Colonic mucosa (tissue), 4 donors: ENCODE measurements at places on chromosomes 7 and 10. TPM values are rescaled to one million over a fixed set of nuclear protein-coding genes. Genes with fewer than 3 reads are reported as not detected.

DNA sequence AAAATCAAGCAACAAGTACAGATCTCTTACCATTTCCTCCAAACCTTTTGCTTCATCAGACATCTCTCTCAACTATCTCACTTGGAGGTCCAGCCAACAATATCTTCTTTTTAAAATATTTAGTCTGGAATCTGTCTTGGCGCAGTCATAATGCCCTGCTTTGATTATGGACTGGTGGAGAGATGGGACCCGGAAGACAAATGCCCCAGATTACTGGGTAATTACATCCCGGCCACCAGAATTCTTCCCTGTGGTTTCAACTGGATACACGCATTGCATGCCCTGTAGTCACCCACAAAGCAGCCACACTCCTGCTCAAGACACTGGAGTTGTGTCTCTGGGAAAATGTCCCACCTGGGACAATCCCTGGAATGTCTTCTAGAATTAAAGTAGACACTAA, 65.5 kb downstream of the BPGM start:
- no peak for DNase-seq

DNA sequence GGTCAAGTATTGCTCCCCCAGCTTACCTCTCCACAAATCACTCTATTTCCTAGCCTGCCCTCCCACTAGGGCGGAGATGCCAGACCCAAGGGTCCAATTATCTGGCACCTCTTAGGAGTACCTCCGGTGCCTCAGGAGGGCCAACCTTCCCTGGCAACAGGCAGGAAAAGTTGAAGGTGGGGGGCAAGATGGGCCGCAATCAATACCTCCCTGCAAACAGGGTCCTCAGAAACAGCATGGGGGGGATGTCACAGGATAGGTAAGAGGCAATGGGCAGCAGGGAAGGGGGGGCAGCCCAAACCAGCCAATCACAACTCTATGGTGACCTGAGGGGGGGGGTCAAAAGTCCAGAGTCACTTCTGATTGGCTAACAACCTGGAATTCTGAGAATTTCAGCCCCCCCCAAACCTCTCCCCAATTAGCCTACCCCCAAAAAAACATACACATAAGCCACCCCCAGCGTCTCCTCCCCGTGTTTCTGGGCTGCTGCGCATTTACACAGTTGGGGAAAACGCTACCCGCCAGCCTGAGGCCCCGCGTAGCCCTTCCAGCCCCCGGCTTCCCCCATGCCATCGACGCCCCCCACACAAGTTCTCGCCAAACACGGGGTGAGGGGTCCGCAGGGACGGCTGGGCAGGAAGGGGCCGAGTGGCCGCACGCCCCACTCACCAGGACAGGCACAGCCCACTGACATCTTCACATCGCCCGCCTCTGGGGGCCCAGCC, 589 bp downstream of the LDB1 start:
- peak; percentile 82 for DNase-seq

DNA sequence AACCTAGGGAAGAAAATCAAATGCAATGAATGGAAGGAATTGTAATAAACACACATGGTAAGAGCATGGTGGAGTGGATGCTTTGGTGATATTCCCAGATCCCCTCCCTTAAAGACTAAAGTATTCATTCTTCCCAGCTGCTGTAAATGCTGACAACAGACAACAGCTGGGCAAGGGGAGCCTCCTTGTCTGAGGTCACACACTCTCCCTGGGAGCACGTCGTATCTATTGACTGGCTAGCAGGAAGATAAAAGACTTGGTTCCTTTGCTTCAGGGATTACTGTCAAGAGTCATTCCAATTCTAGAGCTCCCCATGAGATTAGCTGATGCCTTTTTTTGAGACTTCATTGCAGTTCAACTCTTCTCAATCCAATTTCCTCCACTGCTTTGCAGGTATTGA, 443.5 kb upstream of the ETV1 start:
- DNase-seq: no peak

Gene THSD7A
- 2.1 TPM for total RNA-seq

DNA sequence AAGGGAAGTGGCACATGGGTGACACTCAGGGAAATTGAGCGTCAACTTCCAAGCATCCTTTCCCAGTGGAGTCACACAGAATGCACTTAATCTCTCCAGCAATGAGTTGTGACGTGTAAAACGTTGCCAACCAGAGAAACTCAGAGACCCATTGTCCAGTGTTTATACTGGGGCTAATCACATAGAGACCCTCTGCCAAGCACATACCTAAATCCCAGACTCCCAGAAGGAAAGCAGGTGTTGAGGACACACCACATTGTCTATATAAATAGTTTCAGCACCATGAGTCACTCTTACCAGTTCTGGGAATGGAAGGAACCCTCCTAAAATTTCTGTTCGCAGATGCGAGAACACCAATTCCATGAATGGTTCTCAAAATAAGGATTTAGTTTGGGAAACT, 76.4 kb upstream of the BET1 start:
- DNase-seq: no peak

DNA sequence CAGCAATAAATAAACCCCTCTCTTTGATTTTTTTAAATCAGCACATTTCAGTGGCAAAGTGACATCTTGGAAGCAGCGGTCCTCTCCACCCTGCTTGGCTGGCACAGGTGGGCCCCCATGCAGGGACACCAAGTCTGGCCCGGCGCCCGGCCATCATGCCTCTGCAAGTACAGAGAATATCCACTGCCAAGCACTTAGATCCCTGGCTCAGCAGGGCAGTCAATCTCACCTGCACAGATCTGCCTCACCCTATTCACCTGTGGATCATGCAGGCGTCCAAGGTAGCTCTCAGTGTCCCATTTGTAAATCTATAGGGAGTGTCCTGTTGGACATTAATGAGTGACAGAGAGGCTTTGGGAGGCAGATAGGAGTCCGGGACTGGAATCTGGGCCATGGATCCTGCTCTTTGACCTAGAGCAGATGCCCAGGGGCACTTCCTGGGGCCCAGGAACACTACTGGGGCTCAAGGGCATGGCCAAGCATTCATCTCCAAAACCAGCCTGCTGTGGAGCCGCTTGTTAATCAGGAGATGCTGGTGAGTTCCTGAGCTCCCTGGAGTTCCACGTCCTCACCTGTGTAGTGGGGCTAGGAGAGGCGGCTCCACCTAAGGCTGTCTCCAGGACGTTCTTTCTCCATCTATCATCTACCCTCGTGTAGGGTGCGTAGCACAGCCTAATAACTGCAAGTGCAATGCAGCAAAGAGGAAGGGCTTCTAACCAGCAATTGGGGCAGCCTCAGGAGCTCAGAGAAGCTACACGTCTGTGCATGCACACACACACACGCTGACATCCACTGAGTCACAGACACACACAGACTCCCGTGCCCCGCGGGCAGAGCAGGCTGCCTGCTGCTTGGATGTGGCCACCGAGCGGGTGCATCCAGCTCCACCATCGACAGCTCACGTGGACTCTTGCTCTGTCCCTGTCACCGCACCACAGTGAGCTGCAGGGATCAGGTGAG, 123.6 kb downstream of the OAT start:
- no peak for DNase-seq

- DNase-seq: no peak
These were observed 446.4 kb downstream of the PTPRN2 start for GRCh38 chr7:158141221-158141582.

DNA sequence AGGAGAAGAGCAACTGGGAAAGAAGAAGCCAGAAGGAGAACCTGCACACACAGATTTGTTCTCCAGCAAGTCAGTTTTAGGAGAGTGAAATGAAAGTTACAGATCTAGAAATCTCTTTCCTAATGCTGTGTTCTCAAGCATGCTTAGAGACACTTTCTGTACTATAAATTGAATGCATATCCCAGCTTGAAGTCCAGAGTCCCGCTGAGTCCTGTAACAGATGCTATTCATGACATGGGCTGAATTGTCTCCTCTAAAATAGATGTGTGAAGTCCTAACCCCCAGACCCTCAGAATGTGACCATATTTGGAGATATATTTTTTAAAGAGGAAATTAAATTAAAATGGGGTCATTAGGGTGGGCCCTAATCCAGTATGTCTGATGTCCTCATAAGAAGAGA, 46.9 kb upstream of the GJD4 start:
- no peak for DNase-seq

DNA sequence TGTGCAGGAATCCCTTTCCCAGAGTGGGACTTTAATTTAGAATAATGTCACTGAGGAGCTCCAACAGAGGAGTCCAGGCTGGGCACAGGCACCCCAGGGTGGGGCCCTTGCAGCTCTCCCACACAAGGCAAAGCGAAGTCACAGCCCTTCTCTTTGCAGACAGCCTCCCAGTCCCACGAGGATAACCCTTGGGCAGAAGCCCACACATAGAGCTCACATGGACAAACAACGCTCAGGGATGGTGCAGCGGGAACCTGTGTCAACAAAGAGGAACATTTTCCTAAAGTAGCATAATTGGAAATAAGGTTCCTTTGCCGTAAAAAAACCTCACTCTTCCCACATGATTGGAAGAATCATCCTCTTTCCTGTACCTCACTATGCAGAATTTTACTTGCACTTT, 29.3 kb upstream of the GGCT start:
- no peak for DNase-seq

Gene MCM7
- 68.1 TPM for total RNA-seq

GRCh38 chr7:130910949-130911944, 177.2 kb upstream of the KLF14 start:
- DNase-seq: no peak

Gene CRPPA
- 2.4 TPM for total RNA-seq

DNA sequence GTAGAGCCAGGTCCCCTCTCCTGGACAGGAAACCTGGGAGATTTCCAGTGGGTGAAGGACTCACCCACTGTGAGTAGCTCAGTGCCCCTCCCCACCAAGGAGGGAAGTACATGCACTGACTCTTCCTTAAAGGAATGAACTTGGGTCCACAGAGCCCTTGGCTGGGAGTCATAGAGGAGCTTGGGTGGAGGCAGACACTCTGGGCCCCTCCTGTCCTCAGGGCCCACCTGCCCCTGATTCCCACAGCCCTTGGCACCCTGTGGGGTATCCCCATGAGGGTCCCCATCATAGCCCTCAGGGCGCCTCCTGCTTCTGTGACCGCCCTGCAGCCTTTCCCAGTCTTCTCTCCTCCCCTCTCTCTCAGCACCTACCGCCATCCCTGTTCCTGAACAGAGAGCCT, 3.7 kb downstream of the EN2 start:
- DNase-seq: no peak

Gene RBP4
- 15.1 TPM for total RNA-seq

DNA sequence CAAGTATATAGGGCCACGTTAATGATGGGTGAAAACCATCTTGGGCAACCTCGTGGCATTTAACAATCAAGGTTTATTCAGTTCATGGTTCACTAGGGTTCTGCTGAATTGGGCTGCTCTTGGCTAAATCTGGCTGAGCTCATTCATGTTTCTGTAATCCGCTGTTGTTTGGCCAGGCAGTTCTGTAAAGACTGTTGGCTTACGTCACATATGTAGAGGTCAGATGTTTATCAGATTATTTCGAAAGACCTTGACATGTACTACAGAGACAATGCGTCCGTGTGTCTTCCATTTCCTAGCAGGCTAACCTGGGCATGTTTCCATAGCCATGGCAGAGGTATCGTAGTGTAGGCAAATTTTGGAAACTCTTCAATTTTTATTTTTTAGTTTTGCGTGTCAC, 190.0 kb upstream of the ZWINT start:
- no peak for DNase-seq

Gene LRCH4
- total RNA-seq: 65.4 TPM

GRCh38 chr10:19877466-19878255, 61.4 kb downstream of the PLXDC2 start:
- no peak for DNase-seq

Gene LRRC61
- 15.1 TPM for total RNA-seq

GRCh38 chr7:159105066-159105780, 39.4 kb downstream of the VIPR2 start:
- DNase-seq: no peak
